ENCODE measurements at places on chromosomes 11 and 22.

DNA sequence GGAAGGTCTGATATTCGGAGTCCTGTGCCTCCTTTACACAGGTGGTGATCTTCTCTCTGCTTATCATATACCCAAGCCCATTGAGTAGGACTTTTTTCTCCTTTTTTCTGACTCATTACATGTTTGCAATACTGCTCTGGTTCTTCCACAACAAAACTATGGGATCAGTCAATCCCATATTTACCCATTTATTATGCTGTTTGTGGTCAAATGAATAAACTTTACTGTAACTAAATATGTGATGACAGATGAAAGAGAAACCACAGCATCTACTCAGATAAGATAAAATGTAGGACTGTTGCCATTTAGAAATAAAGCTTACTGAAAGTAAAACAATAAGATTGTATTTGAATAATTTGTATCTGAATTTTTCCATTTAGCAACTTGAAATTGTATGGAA is 958.7 kb upstream of the FAT3 start:
- no peak for DNase-seq

- peak; percentile 29 for DNase-seq
Measured at GRCh38 chr22:41302021-41302767, 869 bp downstream of the ZC3H7B start.

DNA sequence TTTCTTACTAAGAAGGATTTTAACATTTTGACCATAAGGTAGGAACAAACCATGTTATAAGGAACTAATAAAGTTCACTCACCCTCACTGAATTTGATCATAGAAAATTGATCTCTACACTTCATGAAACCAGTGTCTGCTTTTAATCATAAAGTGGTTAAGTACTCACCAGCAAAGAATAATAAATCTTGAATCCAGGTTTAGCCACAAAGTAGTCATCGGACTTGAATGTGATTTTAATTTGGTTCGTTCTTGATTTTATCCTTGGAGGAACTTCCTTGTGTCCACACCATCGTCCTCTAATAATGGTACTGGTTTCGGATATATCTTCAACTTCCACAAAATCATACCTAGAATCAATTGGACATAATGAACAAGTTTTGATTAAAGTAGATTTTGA is 40.5 kb upstream of the DDI1 start:
- DNase-seq: no peak

DNA sequence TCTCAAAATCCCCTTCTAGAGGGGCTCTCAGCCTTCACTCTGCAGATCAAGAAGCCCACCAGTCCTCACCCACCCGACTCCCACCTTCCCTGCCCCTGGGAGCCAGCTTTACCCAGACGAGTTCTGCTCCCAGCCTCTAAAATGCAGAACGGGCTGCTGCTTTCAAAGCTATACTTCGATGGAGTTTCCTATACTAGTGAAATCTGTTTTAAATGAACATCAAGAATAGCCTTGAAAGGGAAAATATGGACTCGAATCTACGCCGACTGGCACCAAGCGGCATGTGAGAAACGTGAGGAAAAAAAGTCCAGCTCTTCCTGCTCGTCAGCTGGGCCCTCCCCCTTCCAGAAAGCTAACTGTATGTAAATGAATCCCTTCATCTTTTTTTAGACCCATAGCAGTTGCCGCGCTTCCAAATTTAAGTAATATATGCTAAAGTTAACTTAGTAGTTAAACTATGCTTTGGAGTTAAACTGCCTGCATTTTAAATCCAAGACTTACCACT is 211.7 kb downstream of the NTM start:
- DNase-seq: no peak

GRCh38 chr11:1549338-1550330 is 22.4 kb downstream of the DUSP8 start:
- DNase-seq: no peak

DNA sequence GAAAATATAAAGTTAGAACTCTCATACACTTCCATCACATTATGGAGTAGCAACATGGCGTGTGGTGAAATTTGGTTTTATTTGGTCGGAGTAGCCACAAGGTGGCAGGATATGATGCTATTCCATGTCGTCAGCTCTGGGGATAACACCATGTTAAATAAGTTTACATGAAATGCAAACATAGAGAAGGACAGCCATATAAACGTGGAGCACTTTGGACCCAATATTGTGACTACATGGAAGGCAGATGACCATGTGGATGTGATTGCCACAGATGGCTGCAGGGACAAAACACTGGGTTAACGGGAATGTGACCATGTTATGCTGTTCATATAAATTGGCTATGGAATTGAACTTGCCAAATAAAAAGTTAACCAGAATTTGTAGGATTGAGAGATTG is 21.0 kb downstream of the OR5M11 start:
- no peak for DNase-seq
